ENCODE measurements at places on chromosomes 6 and 20. TPM values are rescaled to one million over a fixed set of nuclear protein-coding genes. Genes with fewer than 3 reads are reported as not detected.

DNA sequence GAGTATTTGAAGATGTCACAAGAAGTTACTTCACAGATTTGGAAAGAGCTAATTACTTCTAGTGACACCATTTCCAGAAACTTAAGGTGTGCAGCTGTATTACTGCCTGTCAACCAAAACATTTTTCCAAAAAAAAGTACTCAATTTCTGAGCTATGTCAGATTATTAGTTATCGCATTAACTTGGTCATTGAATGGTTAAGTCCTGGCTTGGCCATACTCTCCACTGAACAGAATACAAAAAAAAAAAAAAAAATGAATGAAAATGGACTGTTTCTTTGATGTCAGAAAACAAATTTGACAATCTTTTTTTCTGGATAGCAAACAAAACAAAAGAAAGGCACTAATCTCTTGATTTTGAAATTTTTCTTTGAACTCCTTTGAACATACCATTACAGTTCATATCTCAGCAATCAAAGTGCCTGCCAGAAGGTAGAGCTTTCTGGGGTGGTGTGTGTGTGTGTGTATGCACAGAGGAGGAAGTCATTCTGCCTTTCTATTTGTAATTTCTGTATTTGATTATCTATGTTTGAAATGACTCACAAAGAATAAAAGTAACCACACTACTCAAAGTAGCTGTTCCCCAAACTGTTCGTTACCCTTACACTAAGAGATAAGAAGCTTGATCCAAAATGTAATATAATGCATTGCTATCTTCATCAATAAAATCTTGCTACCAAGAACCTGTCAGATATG, 210.8 kb upstream of the FUT9 start:
- no peaks in the 10 kb centered on the region for H3K4me1 ChIP-seq
- H3K27me3 ChIP-seq = peaks cover 53% of the 10 kb centered on the region
- no peaks in the 10 kb centered on the region for H3K36me3 ChIP-seq

The FILIP1 gene
- 5.0 TPM for total RNA-seq

DNA sequence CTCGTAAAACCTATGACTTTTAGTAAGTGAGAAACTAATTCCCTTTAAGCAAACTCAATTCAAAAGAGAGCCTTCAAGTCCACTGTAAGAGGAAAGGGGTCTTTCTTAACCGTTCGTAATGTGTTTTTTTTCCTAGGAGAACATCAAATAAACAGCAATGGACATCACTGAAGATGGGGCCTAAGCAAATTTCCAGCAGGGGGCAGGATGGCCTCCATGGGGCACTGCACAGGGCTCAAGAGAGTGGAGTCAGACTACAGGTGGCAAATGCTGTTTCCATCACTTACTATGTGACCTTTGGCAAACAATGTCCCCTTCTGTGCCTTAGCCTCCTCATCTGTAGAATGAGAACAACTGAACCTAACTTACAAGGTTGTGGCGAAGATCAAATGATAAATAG, 88.7 kb downstream of the ARHGAP18 start:
- no peak overlapping the region for H3K27ac ChIP-seq
- no peak for DNase-seq
- H3K4me1 ChIP-seq = no peaks in the 10 kb centered on the region
- no peaks in the 10 kb centered on the region for H3K27me3 ChIP-seq
- no peak overlapping the region for H3K4me3 ChIP-seq

The ZC2HC1B gene
- not detected for total RNA-seq

- no peaks in the 10 kb centered on the region for H3K36me3 ChIP-seq
- no peak overlapping the region for H3K4me3 ChIP-seq
- H3K27me3 ChIP-seq = no peaks in the 10 kb centered on the region
These were observed 99.5 kb downstream of the MAN1A1 start for GRCh38 chr6:119250036-119250435.

Measured in H1 (cell line).